ENCODE measurements at places on chromosomes 6 and 20. TPM values are rescaled to one million over a fixed set of nuclear protein-coding genes. Genes with fewer than 3 reads are reported as not detected.

The PLN gene
- total RNA-seq, result 0.04 TPM

The SIRPB1 gene
- not detected for total RNA-seq

- DNase-seq, result no peak
Observed at GRCh38 chr6:81067057-81067456, 685.4 kb downstream of the TENT5A start.

DNA sequence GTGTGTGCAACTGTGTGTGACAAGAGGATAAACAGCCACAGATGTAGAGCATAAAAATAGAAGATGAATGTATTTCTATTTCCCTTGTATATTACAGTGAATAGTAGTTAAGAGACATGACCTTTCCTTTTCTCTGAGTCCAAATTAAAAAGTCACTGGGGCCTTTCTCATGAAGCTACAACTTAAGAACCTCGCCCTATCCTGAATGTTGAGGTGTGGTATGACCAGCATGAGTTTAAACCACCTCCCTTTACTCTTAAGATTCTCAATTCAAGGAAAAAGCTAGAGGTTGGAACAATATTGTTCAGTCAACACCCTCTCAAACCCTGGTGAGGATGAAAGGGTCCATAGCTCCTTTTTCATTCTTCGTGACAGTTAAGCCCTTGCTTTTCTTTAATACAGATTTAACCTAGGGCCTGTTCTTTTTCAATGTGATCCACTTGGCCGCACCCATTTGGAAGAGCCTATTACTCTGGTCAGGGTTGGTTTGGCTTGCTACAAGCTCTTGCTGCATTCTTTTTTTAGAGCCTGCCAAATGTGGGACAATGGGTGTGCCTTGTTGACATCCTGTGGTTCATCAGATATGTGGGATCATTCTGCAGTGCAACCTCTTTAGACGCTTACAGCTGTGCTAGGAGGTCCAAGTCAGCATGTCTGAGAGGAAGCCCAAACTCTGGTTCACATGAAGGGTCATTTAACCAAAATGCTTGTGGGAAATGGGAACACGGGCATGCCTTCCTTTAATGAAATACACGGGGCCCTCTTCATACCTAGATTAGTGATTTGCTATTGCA is 290.0 kb downstream of the HAO1 start:
- DNase-seq, result no peak

DNA sequence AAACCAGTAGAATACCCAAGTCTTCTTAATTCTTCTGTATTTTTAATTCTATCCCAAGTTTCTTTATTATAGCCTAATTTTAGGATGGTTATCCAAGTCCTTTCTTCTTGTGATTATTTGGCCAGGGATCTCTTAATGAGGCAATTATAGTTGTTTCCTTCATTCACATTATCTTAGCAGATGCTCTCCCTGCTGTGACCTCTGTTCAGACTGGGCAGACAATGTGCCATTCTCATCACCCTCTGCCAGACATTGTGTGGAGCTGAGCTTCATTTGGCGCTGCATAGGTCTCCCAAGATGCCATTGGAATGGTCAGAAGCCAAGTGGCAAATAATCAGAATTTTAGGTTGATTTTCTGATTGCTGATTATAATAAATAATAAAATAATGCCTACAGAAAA is 79.4 kb downstream of the LIN28B start:
- no peak for DNase-seq

GRCh38 chr6:155483858-155484257 is 28.2 kb upstream of the NOX3 start:
- no peak for DNase-seq

The SLC44A4 gene
- 0.07 TPM for total RNA-seq

DNA sequence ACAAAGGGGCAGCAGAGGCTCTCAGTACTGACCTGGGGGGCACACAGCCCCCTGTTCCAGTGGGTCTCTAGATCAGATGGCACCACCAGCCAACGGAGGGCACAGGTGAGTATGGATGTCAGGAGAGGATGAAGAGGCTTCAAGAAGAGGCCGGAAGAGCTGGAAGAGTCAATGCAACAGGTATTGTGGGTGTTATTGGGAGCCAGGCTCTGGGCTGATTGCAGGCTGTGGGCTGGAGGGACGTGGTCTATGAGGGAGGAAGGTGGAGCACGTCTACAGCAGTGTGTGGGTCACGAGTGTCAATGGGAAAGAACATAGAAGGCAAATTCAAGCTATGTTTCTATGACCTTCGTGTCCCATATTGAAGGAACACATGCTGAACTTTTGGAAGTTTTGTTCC is 18.8 kb upstream of the TAGAP start:
- DNase-seq, result no peak

GRCh38 chr6:163526346-163526745 is 111.8 kb downstream of the QKI start:
- DNase-seq, result no peak

The TAAR9 gene
- total RNA-seq, result not detected

The C6orf58 gene
- not detected for total RNA-seq

DNA sequence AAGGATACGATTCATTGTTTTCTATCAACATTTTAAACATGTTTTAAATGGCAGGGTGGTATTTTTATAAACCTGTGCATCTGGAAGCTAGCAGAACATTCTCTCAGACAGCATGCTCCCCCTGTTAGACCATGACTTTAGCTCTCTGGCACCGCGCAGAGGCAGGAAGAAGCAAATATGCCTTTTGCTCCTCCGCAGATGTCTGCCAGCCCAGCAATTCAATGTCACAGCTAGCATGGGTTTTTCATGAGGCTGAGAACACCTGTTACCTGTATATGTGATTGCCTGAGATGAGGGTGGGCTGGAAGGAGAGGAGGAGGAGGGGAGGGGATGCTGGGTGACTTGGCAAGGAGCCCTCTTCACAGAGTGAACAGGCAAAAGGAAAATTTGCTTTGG is 6.7 kb downstream of the MTCH1 start:
- DNase-seq, result no peak

DNA sequence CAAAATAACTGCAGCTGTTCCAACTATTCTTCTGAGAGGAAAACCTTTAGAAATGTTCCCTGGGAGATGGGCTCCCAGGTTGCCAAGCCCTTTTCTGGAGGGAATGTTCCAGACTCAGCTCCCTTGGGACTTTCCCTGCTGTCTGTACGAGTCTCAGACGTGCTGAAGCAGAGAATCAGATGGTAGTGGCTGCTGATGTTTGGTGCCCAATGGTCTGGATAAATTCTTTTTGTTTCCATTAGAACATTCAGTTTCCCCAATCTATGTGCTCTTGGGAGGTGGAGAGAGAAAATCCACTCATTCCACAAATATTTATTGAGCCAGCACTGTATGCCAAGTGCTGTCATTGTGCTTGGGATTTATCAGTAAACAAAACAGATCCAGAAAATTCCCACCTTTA is 40.0 kb downstream of the SNHG17 start:
- no peak for DNase-seq

DNA sequence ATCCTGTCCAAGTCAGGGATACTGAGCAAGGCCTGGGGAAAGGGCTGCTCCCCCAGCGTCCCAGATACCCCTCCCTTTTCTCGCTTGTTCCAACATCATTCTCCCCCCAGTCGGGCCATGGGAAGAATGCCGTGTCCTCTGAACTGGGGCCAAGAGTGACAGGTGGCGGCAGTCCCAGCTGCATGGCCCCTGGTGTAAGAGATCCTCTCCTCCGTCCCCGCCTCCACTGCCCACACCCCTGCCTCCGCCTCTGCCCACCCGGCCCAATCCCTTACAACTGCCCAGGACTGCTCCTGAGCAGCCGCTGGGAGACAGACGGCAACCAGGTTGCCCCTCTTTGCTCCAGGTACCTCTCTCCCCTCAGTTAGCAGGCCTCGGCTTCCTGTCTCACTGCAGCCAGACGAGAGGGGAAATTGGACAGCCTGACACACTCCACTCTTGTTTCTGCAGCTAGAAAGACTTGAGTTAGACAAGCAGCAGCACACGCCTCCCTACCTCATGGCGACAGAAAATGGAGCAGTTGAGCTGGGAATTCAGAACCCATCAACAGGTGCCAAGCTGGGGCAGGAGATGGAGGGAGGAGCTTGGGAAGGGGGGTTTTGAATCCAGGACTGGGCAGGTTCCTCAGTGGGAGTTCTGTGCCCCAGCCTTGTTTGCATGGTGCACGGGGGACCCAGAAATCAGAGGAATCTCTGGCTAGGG is at the start of gene MYLK2:
Gene MYLK2, plus strand, starts transcription at position 274 of the 702 bp plus-strand sequence. Its CDS starts 225 bp downstream, at position 499.
- DNase-seq, result no peak

DNA sequence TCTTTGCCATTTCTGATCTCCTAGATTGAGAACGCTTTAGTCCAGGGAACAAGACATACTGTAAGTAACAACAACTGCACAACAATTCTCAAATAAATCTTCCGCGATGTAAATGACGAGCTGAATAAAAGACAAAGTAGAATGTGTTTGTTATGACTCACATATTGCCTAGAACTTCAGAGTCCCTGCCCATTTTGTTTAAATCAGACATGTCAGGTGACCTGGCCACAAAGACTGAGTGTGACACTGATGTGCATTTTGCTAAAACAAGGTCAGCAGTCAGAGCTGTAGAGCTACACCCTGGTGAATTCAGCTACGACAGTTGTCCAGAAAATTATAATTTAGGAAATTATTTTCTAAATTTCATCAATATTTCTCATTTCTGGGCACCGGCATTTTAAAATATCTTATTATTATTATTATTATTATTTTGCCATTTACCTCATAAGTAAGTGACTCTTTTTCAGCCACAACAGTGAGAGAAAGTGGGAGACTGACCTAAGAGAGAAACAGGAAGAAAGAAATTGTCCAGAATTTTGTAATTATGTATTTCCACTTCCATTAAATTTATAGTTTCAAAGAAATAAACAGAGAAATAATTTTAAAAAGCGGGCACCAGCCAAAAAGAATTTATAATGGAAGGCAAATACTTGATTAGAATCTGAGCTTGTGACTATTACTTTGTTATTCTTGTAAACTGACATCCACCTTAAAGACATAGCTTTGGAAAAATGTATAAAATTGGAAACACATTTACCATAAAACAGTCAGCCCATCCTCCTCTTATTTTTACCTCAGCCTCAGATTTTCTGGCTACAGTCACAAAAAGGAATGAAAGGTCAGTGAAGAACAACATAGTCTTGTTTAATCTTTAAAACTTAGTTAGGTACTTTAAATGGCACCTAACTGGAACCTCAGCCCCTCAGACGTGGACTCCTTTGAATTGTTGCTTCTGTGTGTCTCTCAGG is 157.0 kb upstream of the CITED2 start:
- no peak for DNase-seq

GRCh38 chr6:7921632-7922092 is 11.1 kb upstream of the TXNDC5 start:
- no peak for DNase-seq

DNA sequence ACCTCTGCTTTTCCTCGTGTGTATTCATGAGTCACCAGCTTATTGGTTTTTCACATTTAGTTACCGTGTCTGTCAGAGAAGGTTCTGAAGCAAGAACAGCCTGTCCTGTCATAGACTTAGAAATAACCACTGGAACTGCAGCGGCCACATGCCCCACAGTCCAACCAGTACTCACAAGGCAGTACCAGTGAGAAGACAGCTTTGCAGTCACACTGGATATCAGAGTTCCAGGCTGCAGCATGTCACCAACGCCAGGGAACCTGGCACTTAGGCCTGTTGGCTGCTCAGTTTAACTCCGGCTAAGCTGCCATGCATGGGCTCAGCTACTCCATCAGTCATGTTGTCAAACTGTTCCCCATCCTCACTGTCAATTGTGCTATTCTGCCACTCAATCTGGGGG is 40.1 kb downstream of the ADNP start:
- DNase-seq, result no peak

- no peak for DNase-seq
Observed at GRCh38 chr20:32263398-32263954, 14.0 kb upstream of the KIF3B start.

The TMEM14A gene
- 29.8 TPM for total RNA-seq

DNA sequence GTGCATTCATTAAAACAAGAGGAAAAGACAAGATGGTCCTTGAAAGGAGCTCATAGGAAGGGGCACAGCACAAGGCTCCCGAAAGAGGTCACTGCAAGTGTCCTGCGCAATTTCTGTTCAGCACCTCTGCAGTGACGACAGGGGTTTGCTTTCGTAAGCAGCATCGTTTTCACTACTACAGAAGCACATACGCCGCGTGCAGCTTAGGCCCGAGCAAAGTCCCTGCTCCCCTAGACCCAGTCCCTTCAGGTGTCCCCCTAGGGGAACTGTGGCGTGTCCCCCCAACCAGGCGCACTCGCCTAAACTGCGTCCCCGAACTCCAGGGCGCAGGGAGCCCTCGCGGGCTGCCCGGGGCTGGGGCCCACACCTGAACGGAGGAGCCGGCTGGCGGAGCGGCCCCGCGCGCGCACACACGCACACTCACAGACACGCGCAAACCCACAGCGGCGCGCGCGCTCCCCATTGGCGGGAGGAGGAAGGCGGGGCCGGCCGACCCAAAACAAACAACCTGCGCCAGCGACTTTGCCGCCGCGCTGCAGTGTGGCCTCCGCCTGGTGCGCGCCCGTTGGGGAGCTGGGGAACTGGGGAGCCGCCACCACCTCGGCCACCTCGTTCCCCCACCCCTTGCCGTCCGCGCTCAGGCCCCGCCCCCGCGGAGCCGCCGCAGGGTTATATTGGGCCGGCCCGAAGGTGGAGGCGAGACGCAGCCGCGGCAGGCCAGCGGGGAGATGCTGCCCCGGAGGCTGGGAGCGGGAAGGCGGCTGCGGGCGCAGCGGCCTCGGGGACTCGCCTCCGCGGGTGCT is at the start of gene FOXQ1:
Gene FOXQ1, plus strand, starts transcription at position 699 of the 803 bp plus-strand sequence. CDS start 607 bp downstream, outside the sequence.
- DNase-seq, result no peak

The SS18L1 gene
- 9.7 TPM for total RNA-seq

DNA sequence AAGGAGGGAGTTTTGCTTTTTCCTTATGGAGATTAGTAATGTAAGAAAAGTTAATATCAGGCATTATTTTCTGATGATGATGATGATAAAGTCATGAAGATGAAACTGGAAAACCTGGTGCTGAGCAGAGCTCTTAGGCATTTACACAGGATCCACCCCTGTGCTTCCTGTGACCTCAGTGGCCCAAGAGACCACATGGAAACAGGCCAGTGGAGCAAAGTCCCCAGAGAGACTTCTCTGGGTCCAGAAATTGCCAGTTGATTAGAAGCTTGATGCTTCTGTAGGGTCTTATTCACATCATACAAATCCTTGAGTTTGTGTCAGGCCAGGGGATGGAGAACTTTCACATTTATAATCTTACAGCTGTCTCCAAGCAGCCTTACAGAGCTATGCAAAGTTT is 46.1 kb downstream of the SLC13A3 start:
- DNase-seq, result no peak

DNA sequence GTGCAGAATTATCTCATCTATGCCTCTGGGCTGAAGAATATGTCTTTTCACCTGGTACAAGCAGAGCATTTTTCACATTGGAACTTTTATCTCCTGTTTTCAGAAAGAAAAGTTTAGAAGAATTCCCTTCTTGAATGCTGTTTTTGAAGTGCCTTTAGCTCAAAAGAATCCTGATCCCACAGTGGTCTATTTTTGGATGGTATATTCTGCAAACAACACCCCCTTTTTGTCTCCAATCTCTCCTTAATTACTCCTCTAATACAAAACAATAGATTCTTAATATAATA is 57.7 kb upstream of the HFE start:
- no peak for DNase-seq

The ULBP3 gene
- total RNA-seq, result 10.5 TPM

- no peak for DNase-seq
Observed at GRCh38 chr6:22363166-22363713, 66.4 kb upstream of the PRL start.

The TP53TG5 gene
- not detected for total RNA-seq

- DNase-seq, result no peak
Observed at GRCh38 chr6:55774286-55775028, 100.9 kb downstream of the BMP5 start.

The CRISP2 gene
- not detected for total RNA-seq

- no peak for DNase-seq
Observed at GRCh38 chr20:50996901-50997865, 25.7 kb downstream of the KCNG1 start.
